HS-27A (cell line): ENCODE measurements at places on chromosomes 11 and 22.

- no peak for DNase-seq
Observed at GRCh38 chr11:85875505-85875904, 20.3 kb downstream of the CCDC83 start.

- no peak for DNase-seq
Observed at GRCh38 chr22:30023099-30023660, 57.1 kb upstream of the HORMAD2 start.

DNA sequence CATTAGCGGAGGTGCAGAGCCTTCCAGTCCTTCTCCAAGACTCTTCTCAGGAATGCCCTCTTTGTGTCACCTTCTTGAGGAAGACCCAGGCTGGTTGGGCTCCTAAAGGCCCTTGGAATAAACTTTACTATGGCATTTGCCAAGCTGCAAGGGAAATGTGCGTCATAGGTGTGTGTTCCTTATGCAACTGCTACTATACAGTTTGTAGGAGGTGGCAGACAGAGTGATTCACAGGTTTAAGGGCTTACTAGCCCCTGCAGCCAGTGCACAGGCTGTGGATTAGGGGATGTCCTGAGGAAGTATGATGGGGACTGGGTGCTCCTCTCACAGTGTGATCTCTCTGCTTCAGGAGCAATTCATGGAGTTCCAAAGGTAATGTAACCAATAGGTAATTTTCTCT, 74.6 kb downstream of the TENM4 start:
- no peak for DNase-seq

GRCh38 chr11:36581536-36581935, 12.8 kb upstream of the IFTAP start:
- no peak for DNase-seq

- peak; percentile 71 for DNase-seq
Observed at GRCh38 chr11:16669799-16670415, 68.5 kb upstream of the C11orf58 start.

DNA sequence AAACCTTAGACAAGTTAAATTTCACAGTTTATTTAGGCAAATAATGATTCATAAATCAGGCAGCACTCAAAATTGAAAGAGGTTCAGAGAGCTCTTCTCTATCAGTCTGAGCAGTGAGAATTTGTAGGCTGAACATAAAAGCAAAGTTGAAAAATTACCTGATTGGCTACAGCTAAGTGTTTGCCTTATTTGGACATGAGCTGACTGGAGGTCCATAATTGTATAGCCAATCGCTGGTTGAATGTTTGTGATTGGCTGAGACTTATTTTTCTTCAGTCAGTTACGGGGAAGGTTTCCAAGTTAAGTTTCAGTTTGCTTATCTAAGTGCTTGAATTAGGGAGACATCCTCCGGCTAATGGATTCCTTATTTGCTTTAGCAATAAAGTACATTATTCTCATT, 527.5 kb downstream of the CNTN5 start:
- no peak for DNase-seq

DNA sequence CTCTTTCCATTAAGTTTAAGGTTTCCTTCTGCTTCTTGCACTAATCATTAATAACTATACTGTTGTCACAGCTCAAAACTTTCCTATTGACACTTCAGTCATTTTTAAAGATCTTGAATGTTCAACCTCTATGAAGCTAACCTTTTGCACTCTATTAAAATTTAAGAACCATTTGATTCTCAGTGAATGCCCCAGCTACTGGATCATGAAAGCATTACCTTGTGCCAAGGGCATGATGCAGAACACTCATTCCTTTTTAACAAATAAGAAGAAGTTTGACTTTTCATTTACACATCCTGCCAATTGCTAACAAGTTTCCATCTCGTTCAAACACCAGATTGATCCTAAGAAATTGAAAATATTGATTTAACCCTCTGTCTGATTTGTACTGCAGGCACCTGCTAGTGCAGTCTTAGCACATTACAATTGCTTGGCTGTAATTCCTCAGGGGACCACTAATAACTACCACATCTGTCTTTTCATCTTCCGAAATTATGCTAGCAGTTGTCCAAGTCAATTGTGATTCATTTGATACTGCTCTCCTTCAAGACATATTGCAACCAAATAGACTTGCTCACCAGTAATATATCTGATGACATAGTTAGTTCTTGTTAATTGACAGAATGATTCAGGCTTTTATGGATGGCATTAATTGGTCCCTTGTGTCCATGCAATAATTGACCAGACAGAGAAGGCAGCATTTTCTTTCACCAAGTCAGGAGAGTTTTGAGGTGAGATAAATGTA, 158.4 kb downstream of the TEAD1 start:
- DNase-seq: no peak

GRCh38 chr11:14842002-14842401, 50.0 kb downstream of the CYP2R1 start:
- DNase-seq: no peak
